ENCODE measurements at places on chromosomes 3 and 15.
A peak's percentile ranks its signal among the peaks of the same experiment; 100 is the strongest.

DNA sequence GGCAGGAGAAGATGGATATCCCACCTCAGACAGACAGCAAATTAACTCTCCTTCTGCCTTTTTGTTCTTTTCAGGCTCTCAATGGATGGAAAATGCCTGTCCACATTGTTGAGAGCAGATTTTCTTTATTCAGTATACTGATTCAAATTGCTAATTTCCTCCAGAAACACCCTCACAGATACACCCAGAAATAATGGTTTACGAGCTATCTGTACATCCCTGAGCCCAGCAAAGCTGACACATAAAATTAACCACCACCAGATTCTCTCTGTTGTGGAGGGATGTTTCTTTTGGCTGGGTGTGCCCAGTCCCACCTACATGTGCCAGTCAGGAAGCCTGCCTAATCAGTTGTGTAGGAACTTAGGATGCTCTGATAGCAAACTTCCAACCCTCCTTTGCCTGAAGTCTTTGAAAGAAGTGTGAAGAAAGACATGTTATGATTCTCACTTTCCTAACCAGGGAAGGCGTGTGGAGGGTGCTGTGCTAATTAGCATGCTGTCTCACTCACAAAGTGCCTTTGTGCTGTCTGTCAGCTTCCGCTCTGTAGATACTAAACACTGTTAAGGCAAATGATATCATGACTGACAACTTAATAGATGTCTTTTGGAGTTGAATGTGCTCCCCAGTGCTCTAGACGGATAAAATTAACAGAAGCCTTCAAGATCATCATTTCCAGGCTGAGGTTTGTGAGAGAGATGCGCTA is 208.5 kb downstream of the CLSTN2 start:
- no peak for DNase-seq

DNA sequence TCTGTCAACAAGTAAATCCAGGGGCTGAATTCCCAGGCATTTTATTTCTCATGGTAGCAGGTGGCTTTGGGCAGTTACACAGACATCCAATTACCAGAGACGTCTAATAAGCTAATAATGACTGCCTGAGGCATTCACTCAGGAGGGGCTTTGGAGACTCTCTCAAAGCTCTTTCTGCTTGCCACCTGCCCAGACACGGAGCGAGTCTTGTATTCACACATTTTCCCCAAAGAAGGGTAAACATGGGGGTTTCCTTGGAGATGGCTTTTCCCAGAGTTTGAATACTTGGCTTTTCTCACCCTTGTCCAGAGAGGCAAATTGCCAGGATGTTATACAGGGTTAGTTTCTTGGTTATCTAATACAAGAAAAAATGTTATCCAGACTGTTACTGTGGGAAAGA is 132.6 kb downstream of the DIPK2A start:
- no peak for DNase-seq

DNA sequence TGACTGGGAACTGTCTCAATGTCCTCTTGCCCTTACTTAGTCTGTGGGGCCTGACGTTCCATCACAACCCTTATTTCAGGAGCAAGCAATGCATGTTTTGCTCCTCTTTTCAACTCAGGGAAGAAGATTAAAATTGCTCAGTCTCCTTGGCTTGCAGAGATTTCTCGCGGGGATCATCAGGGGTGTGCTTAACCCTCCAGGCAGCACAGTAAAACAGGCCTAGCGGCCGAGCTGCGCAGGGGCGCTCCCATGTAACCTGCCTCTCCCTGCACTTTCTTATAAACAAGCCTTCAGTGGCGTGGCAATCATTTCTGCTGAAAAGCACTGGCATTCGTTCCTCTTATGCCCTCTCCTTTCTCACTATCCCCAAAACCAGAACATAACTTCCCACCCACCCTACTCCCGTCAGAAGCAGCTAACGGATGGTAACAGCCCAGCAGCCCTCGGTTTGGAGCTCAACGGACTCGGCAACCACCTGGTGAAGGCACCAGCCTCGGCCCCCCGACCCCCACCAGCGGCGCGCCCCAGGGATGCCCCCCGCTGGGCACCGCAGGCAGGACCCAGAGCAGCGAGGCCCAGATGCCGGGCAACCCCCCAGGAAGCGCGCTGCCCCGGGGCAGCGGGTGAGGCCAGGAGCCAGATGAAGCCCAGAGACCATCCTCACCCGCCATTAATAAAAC is 1.1 kb downstream of the MCF2L2 start:
- no peak for DNase-seq

- no peak for DNase-seq
Measured at GRCh38 chr3:13727890-13728289, 152.0 kb downstream of the WNT7A start.

- no peak for DNase-seq
Measured at GRCh38 chr15:31482122-31482922, 155.7 kb downstream of the KLF13 start.

DNA sequence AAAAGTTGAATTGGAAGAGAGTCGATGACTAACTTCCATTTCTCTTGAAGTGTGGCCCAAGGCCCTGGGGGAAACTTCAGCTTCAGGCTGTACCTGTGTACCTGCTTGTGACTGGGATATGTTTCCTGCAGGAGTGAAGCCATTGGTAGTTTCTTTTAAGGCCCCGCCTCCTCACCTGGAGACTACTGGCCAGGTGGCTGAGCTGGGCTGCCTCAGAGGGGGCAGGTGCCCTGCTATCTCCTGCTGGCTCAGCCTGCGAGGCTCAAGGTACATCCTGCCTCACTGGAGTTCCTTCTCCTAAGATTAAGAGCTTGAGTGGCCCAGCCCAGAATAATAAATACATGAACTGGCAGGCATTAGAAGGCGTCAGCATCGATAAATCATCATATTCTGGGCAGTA is 121.6 kb upstream of the ROPN1 start:
- no peak for DNase-seq

DNA sequence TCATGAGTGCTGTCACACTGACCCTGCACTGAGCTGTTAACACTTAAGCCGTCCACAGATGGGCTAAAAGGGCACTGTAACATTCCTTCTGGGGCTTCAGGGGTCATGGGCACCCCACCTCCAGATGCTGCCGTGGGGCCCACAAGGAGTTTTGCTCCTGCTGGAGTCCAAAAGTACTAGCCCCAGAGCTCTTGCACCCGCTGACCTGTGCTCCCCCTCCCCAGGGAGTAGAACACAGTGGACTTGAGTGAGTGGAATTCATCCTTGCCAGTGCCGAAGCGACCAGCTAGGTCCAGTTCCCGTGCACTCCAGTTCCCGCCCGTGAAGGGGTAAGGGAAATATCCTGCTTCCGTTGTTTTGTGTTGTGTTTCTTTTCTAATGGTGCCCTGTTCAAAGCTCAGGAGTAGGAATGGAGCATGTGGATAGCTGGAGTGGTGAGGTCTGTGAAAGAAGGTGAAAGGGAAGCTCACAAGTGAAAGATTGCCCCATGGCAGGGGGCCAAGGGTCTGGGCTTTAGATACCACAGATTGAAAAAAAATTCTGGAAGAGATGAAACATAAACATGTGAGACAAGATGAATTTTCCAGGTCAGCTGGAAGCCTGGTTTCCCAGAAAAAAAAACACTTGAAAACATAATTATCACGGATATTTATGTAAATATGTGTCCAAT is 36.6 kb downstream of the SLCO2A1 start:
- DNase-seq = no peak

- DNase-seq = peak; percentile 91
Measured at GRCh38 chr3:138846262-138846791, 11.6 kb upstream of the PIK3CB start.

DNA sequence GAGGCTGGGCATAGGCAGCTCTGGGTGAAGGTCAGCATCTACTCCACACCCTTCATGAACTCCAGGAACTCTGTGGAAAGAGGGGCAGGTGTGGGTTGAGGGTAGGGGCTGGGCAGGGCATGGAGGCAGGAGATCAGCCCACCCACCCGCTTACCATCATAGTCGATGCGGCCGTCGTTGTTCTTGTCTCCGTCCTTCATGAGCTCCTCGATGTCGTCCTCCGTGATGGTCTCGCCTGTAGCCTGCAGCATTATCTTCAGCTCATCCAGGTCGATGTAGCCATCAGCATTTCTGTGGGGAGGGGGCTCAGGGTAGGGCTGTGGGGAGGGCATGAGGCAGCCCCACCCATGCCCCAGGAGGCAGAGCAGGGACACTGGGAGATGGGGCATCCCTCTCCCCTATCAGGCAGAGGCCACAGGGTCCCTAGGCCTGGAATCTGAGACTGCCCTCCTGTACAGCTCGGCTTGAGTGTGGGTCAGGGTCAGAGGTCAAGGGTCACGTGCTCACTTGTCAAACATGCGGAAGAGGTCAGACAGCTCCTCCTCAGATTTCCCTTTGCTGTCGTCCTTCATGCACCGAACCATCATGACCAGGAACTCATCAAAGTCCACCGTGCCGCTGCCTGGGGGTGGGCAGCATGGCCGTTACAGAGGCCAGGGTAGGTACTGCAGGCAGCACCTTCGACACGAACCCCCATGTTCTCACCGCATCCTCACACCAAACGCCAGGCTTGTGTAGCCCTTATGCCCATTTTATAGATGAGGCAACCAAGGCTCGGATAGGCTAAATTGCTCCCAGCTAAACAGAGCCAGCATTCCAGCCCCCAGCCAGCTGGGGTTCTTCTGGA is 2.4 kb downstream of the TNNC1 start:
- peak; percentile 17 for DNase-seq

DNA sequence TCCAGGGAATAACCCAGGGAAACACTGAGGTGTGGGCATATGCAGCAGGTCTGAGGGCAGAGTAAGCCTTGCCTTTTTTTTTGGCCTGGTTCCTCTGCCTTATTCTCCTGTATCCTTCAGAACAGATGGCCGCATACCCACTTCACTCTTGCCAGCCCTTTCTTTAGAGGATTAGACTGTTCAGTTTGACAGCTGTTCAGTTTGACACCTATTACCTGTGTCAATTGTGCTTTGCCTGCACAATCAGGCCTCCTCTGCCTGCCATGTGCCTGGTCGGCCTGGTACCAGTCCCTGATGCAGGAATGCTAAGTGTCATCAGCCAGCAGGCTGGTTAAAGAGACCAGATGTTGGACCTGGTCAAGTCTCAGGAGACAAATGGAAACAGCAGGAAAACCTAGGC is 22.3 kb downstream of the TM6SF1 start:
- DNase-seq = no peak
